Left ventricle myocardium inferior (tissue), 1 donor: ENCODE measurements at places on chromosomes 6 and 20.

DNA sequence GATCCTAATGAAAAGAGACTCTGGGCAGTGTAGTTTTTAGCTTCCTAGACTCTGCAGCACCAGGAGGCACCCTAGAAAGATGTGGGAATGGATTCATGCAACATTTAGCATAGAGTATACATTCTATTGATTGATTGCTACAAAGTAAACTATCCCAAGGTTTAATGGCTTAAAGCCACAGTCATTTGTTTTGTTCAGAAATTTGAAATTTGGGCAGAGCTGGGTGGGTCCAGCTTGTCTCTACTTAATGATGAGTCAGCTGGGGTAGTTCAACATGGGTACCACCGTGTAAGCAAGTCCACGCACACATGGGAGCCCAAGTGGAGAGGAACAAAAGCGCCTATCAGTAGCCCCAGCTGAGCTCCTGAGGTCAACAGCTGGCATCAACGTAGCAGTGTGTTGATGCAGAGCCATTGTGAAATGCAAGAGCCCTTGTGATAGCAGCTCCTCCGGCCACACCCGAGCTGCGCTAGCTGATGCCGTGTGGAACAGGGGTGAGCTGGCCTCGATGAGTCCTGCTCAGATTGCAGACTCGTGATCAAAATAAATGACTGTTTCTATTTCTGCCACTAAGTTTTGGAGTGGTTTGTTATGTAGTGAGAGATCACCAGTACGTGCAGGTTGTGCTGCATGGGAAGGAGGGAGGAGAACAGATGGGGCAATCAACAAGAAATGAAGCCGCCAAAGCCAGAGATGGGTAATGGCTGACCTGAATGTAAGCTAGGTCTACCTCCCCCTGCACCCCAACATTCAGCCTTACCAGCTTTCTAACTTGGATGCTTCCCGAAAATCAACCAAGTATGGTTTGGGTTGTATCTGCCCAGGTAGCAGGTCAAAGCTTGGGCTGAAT is 45.7 kb upstream of the TRAF3IP2 start:
- DNase-seq, result no peak

- no peak for DNase-seq
Measured at GRCh38 chr20:45341579-45341938, 6.7 kb downstream of the SDC4 start.

DNA sequence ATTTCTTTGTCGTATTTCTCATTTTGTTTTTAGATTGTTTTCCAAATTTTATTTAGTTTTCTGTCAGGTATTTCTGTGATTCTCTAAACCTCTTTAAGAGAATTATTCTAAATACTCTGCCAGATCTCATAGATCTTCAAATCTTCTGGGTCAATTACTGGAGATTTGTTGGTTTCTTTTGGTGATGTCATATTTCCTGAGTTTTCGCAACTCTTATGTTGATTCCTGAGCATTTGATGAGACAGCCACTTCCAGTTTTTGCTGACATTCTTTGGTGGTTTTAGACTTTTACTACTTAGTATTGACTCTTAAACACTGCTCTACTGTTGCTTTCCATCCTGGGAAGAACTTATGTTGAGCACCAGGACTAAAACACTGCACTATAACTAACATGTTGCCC is 21.9 kb downstream of the ADGB start:
- DNase-seq, result no peak

- no peak for DNase-seq
Measured at GRCh38 chr6:85672050-85672449, 29.4 kb upstream of the SYNCRIP start.

DNA sequence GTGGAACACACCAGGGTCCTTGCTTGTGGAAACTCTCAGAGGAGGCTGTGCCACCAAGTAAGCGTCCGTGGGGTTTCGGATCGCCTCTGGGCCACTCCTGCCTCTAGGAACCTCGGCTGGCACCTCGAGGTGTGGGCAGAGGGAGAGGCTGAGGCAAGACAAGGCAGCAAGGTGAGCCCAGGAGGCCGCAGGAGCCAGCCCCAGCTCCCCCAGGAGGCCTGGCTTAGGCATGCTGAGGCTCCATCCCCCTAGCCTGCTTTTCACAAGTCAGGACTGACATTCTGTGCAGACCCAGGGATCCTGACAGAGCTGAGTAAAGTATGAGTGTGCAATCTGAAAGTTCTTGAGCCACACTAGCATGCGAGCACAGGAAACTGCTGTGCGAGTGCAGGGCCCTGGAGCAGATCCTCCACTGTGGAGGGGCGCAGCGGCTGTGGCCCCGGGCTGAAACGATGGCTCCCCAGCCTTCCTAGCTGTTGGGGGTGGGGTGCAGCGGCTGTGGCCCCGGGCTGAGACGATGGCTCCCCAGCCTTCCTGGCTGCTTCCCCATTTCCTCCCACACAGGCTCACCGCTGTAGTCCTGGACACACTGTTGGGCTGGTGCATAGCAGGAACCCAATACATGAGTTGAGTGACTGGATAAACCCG is 75.2 kb upstream of the CD93 start:
- no peak for DNase-seq

DNA sequence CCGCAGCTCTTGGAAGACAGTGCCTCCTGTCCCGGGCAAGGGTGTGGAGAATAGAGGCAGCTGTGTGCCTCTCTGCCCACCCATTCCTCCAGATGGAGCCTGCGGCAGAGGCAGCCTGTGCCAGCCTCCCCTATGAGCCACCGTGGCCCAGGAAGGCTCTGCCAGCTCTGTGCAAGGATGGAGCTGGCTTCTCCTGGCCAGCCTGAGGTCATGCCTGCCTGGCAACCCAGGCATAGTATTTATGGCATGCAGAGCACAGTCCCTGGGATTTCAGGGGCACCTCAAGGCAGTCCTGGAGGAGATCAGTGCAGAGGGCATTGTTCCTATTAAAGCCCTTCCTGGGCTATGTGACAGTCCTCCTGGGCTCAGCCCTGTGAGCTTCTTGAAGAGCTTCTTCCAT is 1.5 kb downstream of the EPB41L1 start:
- DNase-seq, result no peak

DNA sequence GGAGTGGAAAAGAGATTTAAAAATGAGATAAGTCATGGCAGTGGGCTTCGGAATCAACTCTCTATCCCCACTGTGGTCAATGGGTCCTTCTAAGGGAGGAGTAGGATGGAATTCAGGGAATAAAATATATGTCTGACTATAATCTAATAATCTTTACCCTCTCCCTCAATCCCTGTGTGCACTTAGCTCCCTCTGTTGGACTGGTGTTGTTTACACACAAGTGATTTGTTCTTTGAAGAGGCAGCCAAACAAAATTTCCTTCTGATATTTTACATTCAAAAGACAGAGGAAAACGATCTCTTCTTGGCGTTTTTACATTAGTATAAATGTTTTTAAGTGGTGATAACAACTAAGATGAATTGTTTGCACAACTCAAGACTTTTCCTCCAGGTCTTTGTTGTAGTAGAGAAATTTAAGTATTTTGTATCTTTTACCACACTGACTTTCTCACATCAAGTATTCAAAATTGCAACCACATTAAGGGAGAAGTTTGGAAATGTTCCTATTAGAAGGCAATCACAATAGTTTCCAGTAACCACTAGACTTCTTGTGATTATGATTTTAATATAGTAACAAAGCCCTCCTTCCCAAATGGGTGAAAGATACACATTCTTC is 317.8 kb downstream of the CENPW start:
- DNase-seq, result no peak

GRCh38 chr6:158611039-158611438 is 33.5 kb downstream of the DYNLT1 start:
- no peak for DNase-seq
